ENCODE measurements at places on chromosomes 1 and 21. TPM values are rescaled to one million over a fixed set of nuclear protein-coding genes. Genes with fewer than 3 reads are reported as not detected.

Gene KCNE1
- 5.5 TPM for total RNA-seq

Gene BROX
- total RNA-seq, result 32.0 TPM

Gene GPATCH3
- 10.9 TPM for total RNA-seq

GRCh38 chr1:221641811-221642210 lies 100.1 kb downstream of the DUSP10 start:
- no peak for DNase-seq

- DNase-seq, result no peak
Observed at GRCh38 chr1:24309762-24310485, 9.2 kb upstream of the GRHL3 start.

DNA sequence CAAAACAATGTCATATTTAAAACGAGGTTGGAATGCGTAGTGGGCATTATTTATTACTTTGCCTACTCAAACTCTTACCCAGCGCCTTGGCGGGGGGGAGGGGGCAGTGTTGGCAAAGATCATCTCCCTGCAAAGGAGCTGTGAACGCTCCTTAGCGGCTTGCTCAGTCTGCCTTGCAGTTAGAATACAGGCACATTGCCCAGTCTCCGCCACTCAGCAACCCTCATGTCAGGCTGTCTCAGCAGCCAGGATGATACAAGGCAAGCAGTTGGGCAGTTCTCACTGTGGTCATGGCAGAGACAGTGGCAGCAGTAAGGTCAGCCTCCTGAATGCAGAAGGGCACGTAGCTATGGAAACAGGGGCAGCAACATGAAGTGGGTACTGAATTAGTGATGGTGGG lies 170.4 kb upstream of the KCNK2 start:
- no peak for DNase-seq

DNA sequence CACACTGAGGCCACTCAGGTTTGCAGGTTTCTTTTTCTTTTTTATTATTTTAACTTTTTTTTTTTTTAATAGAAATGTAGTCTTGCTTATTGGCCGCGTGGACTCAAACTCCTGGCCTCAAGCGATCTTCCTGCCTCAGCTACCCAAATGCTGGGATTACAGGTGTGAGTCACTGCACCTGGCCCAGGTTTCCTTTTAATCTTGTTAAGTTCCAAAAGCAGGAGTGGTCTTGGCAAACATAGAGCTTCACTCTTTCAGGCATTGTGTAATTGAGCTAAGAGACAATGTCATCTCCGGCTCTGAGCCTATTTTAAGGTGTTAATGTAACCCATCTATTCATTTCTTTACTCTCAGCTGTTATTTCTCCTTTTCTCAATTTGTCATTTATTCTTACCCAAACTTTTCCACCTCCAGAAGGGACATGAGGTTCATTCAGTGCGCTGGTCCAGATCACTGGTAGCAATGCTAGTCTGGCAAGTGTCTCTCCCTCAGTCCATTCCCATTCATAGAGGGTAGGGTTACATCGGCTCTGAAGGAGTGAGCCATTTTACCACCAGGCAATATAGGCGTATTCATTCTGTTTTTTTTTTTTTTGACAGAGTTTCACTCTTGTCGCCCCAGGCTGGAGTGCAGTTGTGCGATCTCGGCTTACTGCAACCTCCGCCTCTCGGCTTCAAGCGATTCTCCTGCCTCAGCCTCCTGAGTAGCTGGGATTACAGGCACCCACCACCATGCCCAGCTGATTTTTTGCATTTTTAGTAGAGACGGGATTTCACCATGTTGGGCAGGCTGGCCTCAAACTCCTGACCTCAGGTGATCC lies 11.3 kb upstream of the MFSD2A start:
- no peak for DNase-seq

DNA sequence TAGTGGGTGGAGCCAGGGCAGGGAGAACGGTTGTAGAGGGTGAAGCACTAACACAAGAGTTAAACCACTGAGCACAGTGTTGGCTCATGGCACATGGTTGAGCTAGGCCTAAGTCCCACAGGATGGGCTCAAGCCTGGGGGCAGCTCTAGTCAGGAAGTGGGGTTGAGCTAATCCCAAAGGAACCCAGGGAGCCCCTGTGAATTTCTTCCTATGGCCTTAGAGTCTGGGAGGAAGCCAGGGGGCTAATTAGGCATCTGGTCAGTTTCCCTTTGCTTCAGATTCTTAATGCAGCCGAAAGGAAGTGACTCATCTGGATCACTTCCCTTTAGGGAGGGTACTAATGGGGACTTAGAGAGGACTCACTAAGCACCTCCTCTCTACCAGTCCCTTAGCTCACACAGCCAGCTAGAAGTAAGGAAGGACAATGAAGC lies 10.1 kb downstream of the CFAP45 start:
- no peak for DNase-seq

- no peak for DNase-seq
Observed at GRCh38 chr1:233085566-233085965, 135.2 kb downstream of the NTPCR start.

GRCh38 chr1:242185731-242186130 lies 186.8 kb upstream of the MAP1LC3C start:
- no peak for DNase-seq

GRCh38 chr1:2588661-2589430 lies 2.3 kb downstream of the PRXL2B start:
- DNase-seq, result peak; percentile 64

DNA sequence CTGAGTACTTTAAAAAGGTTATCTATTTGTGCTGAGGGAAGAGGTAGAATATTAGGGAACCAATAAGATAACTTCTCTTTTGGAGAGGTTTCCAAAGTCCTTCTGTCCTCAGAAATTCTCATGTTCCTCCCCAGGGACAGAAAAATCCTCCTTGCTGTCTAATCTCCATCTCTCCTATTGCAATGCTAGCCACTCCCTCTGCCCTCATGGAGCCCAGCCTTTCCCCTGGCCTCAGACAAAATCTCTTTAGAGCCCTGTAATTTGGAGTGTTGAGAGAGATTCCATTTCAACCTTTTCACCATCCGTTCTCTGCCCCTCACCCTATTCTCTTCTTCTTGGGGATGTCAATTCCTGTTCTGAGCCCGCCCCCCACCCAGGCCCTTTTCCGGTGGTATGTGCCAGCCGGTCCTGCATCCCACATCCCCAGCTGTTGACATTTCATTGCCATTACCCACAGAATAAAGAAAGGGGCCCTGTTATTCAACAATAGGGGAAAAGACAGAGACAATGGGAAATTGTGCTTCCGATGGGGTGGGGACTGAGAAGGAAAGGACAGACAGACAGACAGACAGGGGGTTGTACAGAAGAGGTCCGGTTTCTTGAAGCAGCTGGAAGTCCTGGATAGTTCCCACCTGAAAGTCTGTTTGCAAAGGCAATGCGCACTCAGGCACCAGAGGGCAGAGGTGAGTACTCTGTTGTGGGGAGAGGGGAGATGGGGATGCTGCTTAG lies at the start of gene HAPLN2:
Gene HAPLN2, plus strand, starts transcription at position 563 of the 729 bp plus-strand sequence. CDS start 4,076 bp downstream, outside the sequence.
- no peak for DNase-seq

All from Right ventricle myocardium inferior (tissue), 1 donor.